ENCODE measurements at places on chromosomes 1 and 21.
A peak's percentile ranks its signal among the peaks of the same experiment; 100 is the strongest.

GRCh38 chr1:234599617-234600417, 10.2 kb downstream of the IRF2BP2 start:
- peak; percentile 86 for DNase-seq

- DNase-seq: peak; percentile 21
These were observed 201.1 kb downstream of the BACH1 start for GRCh38 chr21:29499734-29500343.

DNA sequence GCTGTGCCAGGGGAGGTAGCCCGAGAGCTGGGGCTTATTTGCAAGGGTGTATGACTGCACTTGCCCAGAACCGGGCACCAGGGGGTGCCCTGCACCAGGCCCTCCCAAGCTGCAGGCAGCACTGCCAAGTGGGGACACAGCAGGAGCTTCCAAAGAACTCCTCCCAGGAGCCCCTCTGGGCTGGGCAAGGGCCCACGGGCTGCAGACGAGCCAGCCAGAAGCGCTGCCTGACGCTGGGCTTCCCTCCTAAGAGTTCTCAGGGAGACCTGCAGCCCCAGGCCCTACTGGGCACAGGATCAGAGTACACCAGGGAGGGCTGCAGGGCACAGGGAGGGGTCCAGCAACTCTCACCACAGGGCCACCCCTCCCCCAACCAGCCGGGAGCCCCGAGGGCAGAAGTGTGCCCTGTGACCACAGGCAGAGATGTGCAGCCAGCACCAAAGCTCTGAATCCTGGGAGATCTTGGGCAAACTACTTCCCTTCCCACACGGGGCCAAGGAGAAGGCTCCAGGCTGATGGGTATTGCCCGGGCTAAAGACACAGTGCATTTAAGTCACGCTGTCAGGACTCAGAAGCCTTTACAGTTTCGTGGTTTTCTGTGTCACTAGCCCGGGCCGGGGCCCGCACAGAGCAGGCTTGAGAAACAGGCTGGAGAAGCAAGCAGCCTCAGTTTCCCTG, 63.4 kb downstream of the KCNAB2 start:
- peak; percentile 75 for DNase-seq

DNA sequence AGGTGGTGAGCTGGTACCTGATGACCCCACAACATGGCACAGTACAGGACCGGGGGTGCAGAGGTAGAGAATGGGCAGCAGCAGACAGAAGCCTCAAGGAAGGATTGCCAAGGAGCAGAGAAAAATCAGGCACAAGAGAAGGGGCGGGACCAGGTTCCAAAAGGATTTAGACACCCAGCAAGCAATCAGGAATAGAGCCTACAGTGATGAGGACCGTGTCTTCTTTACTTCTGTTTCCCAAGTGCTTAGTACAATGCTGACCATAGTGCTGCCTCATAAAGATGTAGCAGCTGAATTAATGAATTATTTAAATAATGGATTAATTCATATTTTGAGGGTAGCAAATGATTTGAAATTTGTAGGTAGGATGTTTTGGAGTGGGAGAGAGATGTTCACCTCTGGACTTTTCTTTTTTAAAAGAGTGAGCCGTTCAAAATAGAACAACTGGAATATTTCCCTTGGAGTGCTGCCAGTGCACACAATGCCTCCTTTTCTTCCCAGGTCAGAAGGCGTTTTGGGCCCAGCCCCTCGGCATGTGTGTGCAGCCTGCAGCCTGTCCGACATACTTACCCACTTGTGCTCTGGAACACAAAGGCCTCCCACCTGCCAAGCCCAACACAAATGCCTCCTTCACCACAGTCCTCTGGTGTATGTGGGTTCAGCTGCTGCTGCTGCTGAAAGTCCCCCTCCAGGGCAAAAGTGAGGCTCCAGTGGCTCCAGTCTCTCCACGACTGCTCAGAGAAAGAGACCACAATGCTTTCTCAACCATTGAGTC, 19.6 kb downstream of the KANK4 start:
- DNase-seq: no peak

All from activated CD4-positive, alpha-beta T cell treated with anti-CD3 and anti-CD28 coated beads for 36 hours (primary cell).